Astrocyte of the cerebellum (primary cell): ENCODE measurements at places on chromosomes 2 and 18.
A peak's percentile ranks its signal among the peaks of the same experiment; 100 is the strongest.

DNA sequence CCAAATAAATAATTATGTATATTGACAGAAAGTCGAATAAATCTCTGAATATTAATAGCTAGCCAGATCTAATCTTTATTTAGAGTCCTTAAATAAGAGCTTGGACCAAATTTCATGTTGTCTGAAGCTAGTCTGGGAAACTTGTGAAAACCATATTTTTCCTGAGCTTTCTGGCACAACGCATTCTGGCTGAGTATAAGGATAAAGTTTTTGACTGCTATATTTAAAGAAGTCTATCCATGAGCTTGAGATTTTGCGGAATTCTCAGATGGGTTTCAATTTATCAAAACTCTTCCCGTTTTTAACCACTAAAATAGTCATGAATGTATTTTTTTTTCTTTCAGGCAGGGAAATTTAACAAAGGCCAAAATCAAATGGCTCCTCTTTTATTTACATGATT lies 23.8 kb downstream of the FAP start:
- no peak for DNase-seq

GRCh38 chr2:232174662-232175061 lies 203.9 kb upstream of the ALPP start:
- no peak for DNase-seq

DNA sequence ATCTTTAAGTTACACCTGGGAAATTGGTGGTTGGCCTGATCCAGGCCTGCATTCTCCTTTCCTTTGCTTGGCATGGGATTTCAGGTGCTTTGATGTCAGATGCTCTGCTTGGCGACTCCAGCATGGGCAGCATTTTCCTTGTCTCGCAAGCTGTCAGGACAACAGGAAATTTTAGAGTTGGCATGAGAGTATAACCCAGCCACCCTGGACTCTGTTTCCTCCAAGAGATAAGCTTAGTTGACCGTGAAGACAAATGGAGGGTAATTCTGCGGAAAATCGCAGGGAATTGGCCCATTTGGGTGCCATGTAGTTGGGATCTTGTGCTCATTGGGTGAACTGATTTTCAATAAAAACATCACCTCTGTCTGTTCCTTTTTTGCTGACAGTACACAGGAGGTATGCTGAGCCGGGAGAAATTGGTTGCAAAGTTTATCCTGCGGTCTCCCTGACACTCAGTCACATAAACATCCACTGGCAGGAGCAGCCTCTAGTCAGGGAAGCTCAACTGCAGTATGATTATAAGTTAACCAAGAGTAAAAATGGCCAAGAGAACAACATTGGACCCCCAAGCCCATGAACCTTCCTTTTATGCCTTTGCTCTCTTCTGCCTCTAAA lies 409.9 kb downstream of the SETBP1 start:
- DNase-seq = no peak

DNA sequence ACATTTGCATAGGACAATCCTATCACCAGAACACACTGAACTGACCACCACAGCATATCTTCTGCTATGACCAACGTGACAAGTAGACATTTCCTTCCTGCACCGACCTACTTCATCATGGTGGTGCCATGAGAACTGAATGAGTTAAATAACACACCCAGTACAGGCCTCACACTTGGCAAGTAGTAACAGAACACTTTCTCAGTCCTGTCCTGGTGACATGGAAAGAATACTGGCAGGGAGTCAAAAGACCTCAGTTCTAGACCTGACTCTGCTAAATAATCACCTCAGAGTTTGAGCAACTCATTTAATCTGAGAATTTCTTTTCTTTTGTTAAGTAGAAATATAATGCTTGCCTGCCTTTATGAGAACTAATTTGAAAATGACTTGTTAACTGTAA lies 186.3 kb upstream of the SMAD7 start:
- DNase-seq = no peak

DNA sequence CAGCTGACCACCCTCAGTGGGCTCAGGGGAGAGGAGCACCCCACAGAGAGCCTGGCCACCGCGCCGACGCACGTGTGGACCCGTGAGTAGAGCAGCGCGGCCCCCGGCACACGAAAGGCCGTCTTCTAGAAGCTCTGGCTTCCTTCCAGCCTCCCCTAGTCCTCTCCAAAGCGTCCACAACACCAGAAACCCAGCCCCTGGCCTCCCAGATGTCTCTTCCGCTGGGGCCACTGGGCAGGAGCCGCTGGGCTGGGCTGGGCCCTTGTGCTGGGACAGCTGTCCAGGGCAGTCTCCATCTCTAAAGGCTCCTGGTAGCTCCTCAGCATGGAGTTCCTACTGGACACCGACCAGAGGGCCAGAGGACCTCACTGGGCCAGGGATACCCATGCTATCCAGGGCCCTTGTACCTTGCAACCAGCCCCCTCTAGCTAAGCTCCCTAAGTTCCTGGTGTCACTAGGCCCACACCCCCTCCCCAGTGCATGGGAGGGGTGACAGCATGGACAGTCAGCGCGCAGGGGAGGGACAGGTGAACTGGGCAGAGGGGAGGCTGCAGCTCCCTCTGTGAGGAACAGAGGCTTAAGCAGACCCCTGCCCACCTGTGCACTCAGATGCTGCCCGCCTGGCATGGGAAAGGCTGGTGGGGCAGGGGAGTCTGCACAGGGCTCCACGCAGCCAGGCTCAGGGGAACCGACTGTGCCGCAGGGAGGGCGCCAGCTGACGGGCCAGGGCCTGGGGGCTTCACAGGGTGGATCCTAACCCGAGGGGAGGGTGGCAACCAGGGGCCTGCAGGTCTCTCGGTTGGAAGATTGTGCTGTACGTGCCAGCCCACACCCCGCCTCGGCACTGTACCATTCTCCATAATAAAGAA lies 32.9 kb downstream of the MTERF4 start:
- no peak for DNase-seq

- DNase-seq = no peak
Observed at GRCh38 chr2:209472112-209472832, 48.4 kb downstream of the MAP2 start.

GRCh38 chr18:10950876-10951630 lies 198.3 kb downstream of the PIEZO2 start:
- DNase-seq = no peak

DNA sequence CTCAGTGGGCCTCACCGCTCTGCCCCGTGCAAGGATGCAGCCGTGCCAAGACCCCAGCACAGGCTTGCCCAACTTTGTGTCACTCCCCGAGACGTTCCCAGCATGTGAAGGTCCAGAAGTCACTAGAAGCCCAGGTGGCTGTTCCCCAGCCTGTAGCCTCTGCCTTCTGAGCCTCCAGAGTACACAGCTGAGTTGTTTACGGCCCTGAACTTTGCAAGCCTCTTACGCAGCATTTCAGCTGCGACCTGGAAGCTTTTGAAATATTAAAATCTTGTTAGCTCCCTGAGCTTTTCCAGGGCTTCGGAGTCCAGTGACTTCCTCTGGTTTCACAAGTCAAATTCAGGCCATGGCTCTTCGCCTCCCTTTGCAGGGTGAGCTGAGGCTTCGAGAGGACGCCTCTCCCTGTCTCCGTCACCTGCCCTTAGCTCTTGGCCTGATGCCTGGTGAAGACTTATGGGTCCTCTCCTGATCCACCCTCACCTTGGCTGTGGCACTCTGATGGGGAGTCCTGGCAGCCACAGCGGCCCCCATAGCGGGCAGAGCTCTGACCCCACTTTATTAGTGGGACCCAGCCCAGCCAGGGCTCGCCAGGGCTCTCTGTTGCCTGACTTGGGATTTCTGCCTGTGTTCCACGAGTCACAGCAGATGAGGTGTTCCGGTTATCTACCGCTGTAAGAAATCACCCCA lies 76.5 kb upstream of the HPCAL1 start:
- DNase-seq = no peak

- no peak for DNase-seq
Observed at GRCh38 chr18:52391810-52392559, 52.0 kb downstream of the DCC start.

GRCh38 chr2:118878531-118879149 lies 31.2 kb upstream of the EN1 start:
- DNase-seq = no peak

- no peak for DNase-seq
Observed at GRCh38 chr18:74633652-74634352, 36.1 kb downstream of the ZNF407 start.

GRCh38 chr2:48590017-48590416 lies 27.6 kb upstream of the GTF2A1L start:
- no peak for DNase-seq

DNA sequence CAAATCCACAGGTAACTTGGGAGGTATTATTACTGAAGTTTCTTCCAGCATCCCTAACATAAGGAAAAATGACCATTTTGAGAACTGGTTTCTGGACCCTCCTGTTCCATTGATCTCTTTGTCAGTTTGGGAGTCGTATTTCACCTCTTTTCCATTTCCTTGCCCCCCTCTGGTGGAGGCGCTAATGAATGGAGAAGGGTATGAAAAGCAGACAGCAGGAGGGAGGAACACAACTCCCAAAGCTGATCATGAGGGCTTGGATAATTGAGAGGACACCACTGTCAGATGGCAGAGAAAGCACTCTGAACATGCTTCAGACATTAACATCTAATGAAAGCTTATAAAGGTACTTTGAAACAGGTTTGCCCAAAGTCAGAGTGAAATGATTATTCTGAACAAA lies 56.6 kb upstream of the TLK1 start:
- no peak for DNase-seq

GRCh38 chr2:104858006-104858978 lies 4.4 kb downstream of the POU3F3 start:
- DNase-seq = no peak

- DNase-seq = no peak
Observed at GRCh38 chr2:3504741-3505140, 14.6 kb downstream of the ADI1 start.

DNA sequence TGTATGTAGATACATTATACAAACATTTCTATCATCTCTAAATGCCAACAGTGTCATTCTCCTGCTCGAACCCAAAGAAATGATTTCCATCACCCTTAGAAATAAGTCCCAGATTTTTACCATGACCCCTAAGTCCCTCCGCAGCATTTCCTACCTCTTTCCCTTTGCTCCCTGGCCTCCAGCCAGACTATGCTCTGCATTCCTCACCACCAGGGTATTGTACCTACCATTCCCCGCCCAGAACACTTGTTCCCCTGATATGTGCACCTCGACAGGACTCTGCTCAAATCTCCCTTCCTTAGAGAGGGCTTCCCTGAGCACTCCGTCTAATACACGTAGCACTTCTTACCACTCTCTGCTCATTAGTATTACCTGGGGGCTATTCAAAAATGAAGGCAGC lies 630.2 kb downstream of the ARHGAP15 start:
- no peak for DNase-seq

DNA sequence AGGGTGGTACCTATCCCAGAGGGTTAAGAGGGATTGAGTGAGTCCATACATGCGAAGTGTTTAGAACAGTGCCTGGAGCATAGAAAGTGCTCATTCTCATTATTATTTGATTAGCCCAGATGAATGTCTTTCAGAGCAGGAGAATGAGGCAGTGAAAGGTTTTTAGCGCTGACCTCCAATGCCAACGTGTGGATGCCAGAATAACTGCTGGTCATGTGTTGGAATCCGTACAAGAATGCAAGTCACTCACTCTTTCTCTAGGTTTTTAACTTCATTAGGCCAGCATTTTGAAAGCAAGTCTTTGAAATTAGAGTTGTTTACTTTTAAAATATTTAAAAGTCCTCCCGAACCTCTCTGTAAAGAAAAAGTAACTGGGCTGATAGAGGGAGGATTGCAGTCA lies 374.2 kb downstream of the EN1 start:
- no peak for DNase-seq

DNA sequence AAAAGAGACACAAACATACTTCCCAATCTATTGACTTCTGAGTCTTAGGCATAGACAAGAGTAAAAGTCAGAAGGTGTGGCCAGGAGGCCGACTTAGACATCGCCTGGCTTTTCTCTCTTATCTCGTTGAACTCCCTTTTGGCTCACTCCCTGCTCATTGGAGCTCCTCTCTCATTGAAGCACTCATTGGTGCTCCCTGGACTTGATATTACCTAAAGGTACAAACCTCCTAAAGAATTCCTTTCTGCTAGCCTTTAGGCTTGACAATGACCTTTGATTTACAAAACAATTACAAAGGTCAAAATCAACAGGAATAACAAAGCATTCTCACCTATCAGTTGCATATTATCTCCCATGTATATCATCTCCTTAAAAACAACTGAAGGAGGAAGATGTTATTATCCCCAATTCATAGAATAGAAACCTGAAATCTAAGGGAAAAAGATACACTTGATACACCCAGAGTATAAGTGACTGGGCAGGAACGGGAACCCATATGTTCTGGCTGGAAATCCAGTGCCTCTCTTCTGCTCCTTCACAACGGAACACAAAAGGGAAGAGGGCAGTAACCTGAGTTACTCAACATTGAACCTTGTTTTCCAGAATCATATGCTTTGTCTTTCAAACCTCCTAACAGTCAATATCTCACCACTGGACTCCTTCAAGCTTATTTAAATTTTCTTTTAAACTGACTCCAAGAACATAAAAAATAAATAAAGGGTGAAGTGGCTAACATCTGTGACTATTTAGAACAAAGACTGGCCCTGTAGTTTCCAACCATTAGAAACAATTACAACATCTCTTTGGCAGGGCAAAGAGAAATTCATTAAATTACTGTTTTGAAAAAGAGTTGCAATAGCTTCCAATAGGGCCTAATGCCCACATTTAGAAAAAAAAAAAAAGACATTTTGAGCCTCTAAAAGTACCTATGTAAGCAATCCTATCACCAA lies 1247.9 kb downstream of the LRP1B start:
- peak; percentile 60 for DNase-seq

- no peak for DNase-seq
Observed at GRCh38 chr2:71785516-71785981, 332.2 kb downstream of the DYSF start.

DNA sequence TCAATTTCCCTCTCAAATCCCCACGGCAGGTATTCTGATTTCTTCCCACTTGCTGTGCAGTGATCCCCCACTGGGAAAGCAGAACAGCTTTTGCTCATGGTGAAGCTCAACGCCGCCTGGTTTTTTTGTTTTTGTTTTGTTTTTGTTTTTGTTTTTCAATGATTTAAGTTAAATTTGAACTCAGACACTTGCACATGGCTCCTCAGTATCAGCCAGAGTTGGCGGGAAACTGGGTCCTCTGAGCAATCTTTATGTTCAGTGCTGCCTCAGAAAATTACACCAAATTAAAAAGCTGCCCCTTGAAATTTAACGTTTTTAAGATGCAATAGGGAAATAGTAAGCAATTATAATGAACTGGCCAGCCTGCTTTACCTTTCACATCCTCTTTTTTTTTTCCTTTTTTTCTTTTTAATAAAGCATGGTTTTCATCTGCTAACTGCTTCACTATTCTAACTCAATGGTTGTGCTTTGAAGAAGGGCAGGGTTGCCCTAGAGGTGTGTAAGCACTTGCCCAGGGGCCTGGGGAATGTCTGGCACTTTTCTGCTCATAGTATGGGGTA lies 277.0 kb upstream of the HNRNPA3 start:
- no peak for DNase-seq
